ENCODE measurements at places on chromosomes 3 and 15. TPM values are rescaled to one million over a fixed set of nuclear protein-coding genes. Genes with fewer than 3 reads are reported as not detected.
A peak's percentile ranks its signal among the peaks of the same experiment; 100 is the strongest.

LZTFL1 gene
- 15.6 TPM for total RNA-seq

EPB42 gene
- 2.1 TPM for total RNA-seq

CCDC54 gene
- not detected for total RNA-seq

EPHA6 gene
- 0.62 TPM for total RNA-seq

C15orf62 gene
- total RNA-seq = 0.13 TPM

- no peaks in the 10 kb centered on the region for H3K27me3 ChIP-seq
- peak overlapping the region; percentile 32 for H3K4me3 ChIP-seq
These were observed 330.2 kb downstream of the TIGIT start for GRCh38 chr3:114624047-114624445.

DNA sequence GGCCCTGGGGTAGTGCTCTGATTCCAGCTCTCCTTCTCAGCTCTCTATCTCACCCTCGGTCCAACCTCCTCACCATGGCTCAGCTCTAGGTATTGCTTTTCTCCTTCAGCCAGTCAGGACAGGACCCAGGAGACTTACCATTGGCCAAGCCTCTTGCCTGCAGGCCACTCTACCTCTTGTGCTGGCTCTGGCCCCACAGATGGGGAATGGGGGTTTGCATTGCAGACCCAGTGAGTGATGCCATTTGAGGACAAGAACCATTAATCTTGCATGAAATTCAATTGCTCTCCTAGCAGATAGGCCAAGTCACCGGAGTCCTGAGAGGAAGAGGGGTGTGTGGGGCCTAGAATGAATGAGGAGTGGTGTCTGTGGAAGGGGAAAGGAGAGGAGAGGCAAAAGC is 6.1 kb upstream of the RPP25 start:
- H3K4me3 ChIP-seq = no peak overlapping the region
- peaks cover 48% of the 10 kb centered on the region for H3K27me3 ChIP-seq
- no peak for DNase-seq
- no peaks in the 10 kb centered on the region for H3K36me3 ChIP-seq
- no peak overlapping the region for H3K27ac ChIP-seq
- H3K4me1 ChIP-seq = peaks cover 20% of the 10 kb centered on the region

DNA sequence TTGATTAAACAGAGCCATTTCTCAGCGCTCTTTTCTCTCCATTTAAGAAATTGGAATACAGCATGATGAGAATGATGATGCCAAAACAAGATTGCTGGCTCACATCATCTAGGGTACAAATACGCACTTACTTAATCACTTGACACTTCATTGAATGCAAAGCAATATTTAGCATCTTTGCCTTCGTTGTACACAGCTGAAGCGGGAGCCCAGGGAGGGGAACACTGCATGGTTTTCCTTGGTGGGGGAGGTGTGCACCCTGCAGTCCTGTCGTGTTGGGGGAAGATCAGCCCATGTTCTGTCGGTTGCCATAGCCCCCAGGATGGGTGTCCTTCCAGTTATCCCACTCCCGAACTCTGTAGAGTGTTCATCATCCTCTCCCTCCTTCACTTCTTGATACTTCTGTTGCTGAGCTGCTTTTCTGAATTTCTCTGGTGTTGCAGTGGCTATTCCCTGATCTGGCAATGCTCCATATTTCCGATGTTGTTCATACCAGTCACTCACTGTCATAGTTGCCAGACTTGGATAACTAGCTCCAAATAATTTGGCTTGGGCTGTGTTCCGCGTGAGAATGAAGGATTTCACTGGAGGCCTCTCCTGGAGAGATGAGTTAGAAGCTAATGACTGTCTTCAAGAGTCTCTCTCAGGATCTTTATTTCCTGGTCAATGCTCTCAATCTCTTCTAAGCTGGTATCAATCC is 50.1 kb upstream of the DYNC1LI1 start:
- no peak for DNase-seq
- H3K27ac ChIP-seq = no peak overlapping the region

GRCh38 chr3:119939077-119939476 is 155.2 kb downstream of the GSK3B start:
- H3K4me3 ChIP-seq = no peak overlapping the region
- no peak for DNase-seq
- no peaks in the 10 kb centered on the region for H3K4me1 ChIP-seq
- no peaks in the 10 kb centered on the region for H3K27me3 ChIP-seq
- H3K36me3 ChIP-seq = no peaks in the 10 kb centered on the region

GRCh38 chr3:143653493-143653892 is 194.8 kb downstream of the SLC9A9 start:
- no peaks in the 10 kb centered on the region for H3K36me3 ChIP-seq
- no peaks in the 10 kb centered on the region for H3K4me1 ChIP-seq
- H3K27me3 ChIP-seq = no peaks in the 10 kb centered on the region
- H3K27ac ChIP-seq = no peak overlapping the region
- no peak for DNase-seq

- no peak overlapping the region for H3K27ac ChIP-seq
- H3K27me3 ChIP-seq = no peaks in the 10 kb centered on the region
- DNase-seq = no peak
- no peak overlapping the region for H3K4me3 ChIP-seq
- no peaks in the 10 kb centered on the region for H3K36me3 ChIP-seq
- no peaks in the 10 kb centered on the region for H3K4me1 ChIP-seq
These were observed 164.4 kb downstream of the WDR76 start for GRCh38 chr15:43991206-43991605.

DNA sequence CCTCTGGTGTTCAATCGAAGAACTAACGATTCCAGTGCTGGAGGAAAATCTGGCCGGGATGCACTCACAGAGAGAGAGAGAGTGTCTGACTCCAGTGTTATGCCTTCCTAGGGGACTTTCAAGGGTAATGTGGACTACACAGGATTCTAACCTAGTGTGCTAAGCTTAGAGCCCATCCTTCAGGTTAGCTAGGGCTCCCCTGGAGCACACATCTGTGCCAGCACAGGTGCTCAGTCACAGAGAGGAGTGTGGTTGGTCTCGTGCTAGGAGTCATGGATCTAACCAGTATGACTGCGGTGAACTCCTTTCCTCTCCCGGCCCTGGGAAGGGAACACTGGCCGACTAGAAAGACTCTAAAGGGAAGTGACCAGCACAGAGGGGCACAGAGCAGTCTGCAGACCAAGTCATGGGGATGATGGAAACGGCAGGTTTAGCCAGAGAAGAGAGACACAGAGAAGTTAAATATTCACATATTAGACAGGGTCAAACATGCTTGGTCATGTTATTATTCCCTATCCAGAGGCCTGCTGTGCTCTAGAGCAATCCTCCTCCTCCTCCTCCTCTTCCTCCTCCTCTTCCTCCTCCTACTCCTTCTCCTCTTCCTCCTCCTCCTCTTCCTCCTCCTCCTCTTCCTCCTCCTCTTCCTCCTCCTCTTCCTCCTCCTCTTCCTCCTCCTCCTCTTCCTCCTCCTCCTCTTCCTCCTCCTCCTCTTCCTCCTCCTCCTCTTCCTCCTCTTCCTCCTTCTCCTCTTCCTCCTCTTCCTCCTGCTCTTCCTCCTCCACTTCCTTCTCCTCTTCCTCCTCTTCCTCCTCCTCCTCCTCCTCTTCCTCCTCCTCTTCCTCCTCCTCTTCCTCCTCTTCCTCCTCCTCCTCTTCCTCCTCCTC is 280.3 kb downstream of the XXYLT1 start:
- peaks cover 6% of the 10 kb centered on the region for H3K4me1 ChIP-seq
- H3K27ac ChIP-seq = no peak overlapping the region
- DNase-seq = no peak

DNA sequence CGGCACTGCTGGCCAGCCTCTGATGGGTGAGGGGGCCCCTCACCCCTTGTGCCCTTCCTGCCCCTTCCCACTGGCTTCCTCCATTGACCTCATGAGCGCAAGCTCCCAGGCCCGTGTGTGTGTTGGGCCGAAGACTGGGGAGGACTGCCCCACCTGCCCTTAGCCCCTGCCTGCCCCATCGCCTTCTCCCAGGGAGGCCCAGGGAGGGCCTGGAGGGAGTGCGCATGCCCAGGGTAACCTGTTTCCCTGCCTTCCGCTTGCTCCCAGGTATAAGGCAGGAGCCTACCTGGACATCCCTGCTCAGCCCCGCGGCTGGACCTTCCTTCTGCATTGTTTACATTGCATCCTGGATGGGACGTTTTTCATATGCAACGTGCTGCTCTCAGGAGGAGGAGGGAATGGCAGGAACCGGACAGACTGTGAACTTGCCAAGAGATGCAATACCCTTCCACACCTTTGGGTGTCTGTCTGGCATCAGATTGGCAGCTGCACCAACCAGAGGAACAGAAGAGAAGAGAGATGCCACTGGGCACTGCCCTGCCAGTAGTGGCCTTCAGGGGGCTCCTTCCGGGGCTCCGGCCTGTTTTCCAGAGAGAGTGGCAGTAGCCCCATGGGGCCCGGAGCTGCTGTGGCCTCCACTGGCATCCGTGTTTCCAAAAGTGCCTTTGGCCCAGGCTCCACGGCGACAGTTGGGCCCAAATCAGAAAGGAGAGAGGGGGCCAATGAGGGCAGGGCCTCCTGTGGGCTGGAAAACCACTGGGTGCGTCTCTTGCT is 8.8 kb downstream of the DLL4 start:
- no peak overlapping the region for H3K27ac ChIP-seq
- H3K4me3 ChIP-seq = no peak overlapping the region
- H3K36me3 ChIP-seq = peaks cover 4% of the 10 kb centered on the region
- H3K4me1 ChIP-seq = peaks cover 35% of the 10 kb centered on the region
- no peaks in the 10 kb centered on the region for H3K27me3 ChIP-seq
- DNase-seq = no peak

GRCh38 chr15:73704869-73705645 is 20.9 kb downstream of the CD276 start:
- peaks cover 5% of the 10 kb centered on the region for H3K4me1 ChIP-seq
- DNase-seq = peak; percentile 59
- no peak overlapping the region for H3K4me3 ChIP-seq
- no peaks in the 10 kb centered on the region for H3K27me3 ChIP-seq

GRCh38 chr3:51940648-51941462 is 849 bp downstream of the RRP9 start:
- peak overlapping the region; percentile 95 for H3K4me3 ChIP-seq
- DNase-seq = peak; percentile 46
- H3K27me3 ChIP-seq = no peaks in the 10 kb centered on the region
- H3K4me1 ChIP-seq = peaks cover 25% of the 10 kb centered on the region

GRCh38 chr3:126051741-126052140 is 32.2 kb downstream of the SLC41A3 start:
- no peaks in the 10 kb centered on the region for H3K27me3 ChIP-seq
- no peak overlapping the region for H3K27ac ChIP-seq
- peaks cover 7% of the 10 kb centered on the region for H3K36me3 ChIP-seq
